ENCODE measurements at places on chromosomes 4 and X.

- DNase-seq, result no peak
These were observed 519.5 kb downstream of the FGF13 start for GRCh38 chrX:138191998-138192397.

- no peak for DNase-seq
These were observed 9.3 kb downstream of the GABRQ start for GRCh38 chrX:152646961-152647360.

GRCh38 chrX:19814240-19814639 lies 73.2 kb downstream of the SH3KBP1 start:
- no peak for DNase-seq

DNA sequence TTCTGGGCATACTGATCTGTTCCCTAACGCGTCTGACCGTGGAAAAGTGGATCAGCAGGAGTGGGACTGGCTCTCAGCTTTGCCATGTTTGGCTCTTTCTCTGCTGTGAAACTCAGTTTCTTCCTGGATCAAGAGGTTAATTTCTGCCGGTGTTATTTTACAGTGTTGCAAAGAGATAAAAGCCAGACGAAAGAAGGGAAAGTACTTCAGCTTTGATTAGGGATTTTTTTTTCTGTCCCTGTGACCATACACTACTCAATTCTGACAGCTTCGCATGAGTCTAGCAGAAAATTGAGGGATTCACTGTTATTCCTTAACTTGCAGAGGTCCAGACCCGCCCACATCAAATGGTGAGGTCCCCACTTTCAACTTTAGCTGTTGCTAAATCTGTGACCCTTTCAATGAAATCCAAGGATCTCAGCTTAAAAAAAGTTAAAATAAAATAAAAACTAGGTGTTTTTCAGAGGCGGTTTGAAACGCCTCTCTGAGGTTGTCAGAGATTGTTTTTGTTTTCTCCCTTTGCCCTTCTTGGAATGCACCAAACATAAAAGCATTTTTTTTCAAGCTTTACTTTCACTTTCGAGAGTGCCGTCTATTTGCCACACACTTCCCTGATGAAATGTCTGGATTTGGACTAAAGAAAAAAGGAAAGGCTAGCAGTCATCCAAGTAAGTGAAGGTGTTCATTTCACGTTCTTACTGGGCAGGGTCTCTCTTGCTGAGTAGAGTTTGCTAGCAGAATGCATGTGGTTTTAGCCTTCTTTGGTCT lies at the start of gene TLR3:
Gene TLR3, plus strand, starts transcription at position 576 of the 768 bp plus-strand sequence. CDS start 7,464 bp downstream, outside the sequence.
- peak; percentile 21 for DNase-seq

DNA sequence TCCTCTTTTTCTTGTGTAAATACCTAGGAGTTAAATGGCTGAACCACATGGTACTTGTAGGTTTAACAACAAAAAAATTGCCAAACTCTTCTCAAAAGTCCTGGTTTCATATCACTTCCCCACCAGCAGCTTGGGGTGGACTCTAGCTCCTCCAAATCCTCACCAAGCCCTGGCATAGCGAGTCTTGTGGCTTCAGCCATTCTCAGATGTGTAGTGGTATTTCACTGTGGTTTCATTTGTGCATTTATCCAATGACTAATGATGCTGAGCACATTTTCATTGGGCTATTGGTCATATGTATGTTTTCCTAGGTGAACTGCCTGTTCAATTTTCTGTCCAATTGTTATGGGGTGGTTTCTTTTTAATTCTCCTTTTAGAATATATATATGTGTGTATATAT lies 249.3 kb downstream of the NLGN4X start:
- DNase-seq, result no peak

- no peak for DNase-seq
These were observed 10.3 kb downstream of the NCBP2L start for GRCh38 chrX:107787827-107788226.

- DNase-seq, result no peak
These were observed 170.8 kb upstream of the GATB start for GRCh38 chr4:151931563-151931962.

DNA sequence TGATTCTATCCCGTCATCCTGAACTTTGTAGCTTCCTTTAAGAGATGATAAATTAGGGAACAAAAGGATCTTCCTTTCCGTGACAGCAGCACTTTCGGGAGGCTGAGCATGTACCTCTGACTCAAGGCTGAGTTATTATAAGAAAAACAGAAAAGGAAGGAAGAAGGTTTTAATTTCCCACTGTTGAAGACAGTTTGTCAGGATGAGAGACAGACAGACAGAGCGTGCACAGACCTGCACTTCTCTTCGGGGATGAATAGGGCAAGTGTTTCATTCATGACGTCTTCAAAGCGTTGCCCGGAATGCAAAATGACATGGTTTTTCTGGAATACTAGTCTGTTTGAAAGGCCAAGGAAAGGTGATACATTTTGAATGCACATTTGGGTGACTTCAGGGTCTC lies 405.3 kb upstream of the FAT1 start:
- DNase-seq, result no peak

DNA sequence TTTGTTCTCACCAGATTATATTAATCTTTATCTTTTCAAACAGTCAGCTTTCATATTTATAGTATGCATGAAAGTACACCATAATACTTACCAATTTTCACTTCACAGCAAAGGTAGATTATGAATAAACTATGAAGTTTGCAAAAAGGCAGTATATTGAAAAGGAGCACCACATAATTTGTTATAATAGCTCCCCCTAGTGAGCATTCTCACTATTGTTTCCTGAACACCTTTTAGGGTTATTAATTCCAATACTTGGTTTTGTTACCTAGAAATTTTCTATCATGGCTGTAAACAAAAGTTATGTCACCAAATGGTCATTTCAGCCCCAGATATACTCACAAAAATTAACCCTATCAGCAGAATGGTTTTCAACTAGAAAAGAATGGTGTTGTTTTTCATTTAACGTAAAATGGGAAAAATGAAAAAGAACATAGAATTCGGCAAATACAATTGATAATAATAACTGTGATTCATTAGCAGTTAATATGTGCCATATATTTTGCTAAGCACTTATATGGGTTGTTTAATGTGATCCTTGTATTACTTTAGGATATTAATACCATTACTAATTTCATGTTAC lies 30.2 kb upstream of the NKX6-1 start:
- no peak for DNase-seq

- no peak for DNase-seq
These were observed 466.4 kb downstream of the STIM2 start for GRCh38 chr4:27326991-27327390.

DNA sequence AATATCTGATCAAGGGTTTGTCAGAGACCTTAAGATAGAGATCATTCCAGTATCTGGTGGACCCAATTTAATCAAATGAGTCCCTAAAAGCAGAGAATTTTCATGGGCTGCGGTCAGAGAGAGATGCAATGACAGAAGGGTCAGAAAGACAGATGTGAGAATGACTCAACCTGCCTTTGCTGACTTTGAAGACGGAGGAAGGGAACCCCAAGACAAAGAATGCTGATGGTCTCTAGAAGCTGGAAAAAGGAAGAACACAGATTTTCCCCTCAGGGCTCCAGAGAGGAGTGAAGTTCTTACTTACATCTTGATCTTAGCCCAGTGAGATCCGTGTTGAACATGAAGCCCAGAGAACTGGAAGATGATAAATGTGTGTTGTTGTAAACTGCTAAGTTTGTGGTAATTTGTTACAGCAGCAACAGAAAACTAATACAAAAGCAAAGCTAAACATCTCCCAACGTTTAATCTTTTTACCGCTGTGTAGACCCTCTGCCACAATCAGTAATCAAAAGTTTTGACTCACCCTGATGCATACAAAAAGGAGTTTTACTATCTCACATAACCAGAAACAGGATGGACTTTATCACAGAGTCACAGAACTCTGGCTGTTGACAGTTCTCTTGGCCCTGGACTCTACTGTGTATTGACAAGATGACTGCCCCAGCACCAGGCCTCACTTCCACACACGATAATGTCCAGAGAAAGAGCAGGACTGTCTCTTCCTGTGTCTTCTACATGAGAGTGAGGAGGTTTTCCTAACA lies 70.2 kb upstream of the MAGEB2 start:
- DNase-seq, result no peak

- DNase-seq, result no peak
These were observed 57.1 kb upstream of the EFHC2 start for GRCh38 chrX:44400588-44400987.
